ENCODE measurements at places on chromosomes 12 and 14. TPM values are rescaled to one million over a fixed set of nuclear protein-coding genes. Genes with fewer than 3 reads are reported as not detected.

GDF3 gene
- total RNA-seq: not detected

TOGARAM1 gene
- total RNA-seq: 9.5 TPM

PRB2 gene
- total RNA-seq: not detected

APOF gene
- total RNA-seq: not detected

HCAR1 gene
- 0.08 TPM for total RNA-seq

AACS gene
- 26.7 TPM for total RNA-seq

GRCh38 chr12:24127919-24128721, 178.7 kb upstream of the SOX5 start:
- no peak for DNase-seq

- no peak for DNase-seq
Observed at GRCh38 chr12:43112101-43112920, 439.7 kb downstream of the ADAMTS20 start.

DNA sequence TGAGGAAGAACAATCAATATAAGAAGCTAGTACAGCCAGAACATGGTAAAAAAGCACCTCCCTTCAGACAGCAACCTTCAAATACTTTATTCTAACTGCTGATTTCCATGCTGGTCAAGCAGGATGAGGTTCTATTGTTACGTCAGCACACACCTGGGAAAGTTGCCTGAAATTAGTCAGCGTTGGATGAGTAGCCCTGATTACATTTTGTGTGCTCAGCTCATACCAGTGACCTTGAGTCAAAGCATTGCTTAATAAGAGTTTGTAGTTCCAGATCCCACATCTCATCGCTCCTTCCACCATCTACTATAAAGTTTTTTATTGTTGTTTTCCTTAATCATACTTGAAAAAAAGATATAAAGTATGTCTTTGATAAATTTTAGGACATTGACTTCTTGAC, 361.5 kb downstream of the EGLN3 start:
- DNase-seq: no peak

DNA sequence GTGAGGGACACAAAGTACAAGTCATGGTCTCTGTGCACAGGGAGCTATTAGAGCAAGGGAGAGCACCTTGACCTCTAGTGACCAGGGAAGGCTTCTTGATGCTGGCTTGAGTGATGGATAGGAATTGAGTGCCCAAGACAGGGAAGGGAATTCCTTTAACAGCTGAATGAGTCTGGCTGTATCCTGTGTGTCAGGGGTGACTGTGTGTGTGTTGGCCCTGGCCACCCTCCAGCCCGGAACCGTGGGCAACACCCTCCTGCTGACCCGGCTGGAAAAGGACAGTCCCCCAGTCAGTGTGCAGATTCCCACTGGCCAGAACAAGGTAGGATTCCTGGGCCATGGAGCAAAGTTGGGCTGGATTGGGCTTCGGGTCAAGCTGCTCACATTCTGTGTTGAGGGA, 5.5 kb upstream of the PFDN5 start:
- no peak for DNase-seq

GRCh38 chr12:76049575-76050251, 18.1 kb upstream of the PHLDA1 start:
- DNase-seq: no peak

DNA sequence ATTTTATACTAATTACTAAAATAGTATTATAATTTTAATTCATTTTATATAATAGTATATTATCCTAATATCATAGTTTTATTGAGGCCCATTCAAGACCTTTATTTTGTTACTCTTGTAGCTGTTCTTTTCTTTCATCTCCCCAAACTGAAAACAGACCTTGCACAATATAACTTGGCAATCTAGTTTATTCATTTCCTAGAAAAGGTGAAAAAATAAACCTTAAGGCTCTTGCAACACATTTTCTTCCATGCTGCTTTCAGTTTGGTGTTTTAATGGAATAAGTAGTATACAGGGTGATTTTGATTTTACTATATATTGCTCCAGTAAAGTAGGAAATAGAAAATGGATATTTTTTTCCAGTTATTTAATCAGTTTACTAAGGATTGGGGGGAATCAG, 174.0 kb downstream of the SLC2A13 start:
- DNase-seq: no peak

DNA sequence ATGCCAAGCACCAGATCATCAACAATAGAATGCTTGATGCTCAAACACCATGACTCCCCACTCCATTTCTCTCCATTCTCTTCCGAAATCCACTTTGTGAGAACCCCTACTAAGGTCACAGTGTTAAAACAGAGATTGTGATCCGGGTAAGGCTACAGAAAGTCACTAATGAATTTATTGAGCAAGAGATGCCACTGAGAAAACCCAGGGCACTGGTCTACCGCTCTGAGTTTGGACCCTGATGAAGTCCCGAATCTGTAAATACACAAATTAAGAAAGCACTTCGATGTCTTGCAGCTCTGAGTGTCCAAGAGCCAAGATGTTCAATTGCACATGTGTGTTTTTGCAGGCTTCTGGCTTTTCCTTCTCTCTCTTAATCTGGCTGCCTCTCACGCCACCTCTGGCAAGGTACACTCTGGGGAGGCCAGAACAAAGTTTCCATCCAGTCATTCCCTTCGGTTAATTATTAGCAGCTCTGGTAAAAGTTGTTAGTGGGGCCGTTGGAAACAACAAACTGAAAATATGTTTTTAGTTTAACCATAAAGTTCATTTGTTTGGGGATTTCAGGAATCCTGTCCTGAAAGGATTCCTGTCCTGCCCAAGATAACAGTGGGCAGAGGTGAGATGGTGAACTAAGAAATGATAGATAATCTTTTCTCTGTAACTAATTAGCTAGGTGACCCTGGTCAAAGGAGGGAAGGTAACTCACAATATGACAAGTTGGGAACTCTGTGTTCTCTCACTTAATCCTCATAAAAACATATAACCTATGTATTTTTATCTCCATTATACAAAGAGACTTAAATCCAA, 75.4 kb downstream of the BTG1 start:
- no peak for DNase-seq

DNA sequence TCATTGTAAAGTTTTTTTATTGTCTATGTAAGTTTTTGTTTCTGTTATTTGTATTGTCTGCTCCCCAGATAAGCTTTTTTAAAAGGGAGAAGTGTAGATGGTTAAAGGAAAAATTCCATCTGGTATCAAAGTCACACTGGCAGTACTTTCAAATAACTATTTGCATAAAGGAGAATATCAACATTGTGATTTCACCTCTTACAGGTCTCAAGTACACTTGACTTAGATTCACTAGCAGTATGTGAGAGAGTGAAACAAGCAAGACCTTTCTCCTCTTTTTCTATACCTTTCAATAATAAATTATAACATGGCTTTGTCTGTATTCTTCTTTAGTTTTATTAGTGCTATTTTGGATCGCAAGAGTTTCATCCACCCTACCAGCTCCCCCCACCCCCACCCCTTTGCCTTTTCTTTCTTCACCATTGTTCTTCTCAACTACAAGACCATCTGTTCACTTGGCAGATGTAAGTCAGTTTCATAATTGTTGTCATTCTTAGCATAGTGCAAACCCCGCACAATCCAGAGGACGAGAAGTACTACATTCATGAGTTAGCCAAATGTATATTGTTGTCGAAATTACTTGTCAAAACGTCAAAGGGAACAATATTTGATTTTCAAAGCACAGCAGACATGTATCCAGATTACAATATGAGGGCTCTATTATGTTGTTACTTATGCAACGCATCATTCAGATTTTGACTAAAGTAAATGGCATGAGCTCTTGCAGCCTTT, 602.7 kb upstream of the FLRT2 start:
- no peak for DNase-seq

- DNase-seq: no peak
Observed at GRCh38 chr12:45669792-45670191, 59.7 kb upstream of the ARID2 start.

GRCh38 chr12:105281694-105282049, 45.7 kb upstream of the APPL2 start:
- DNase-seq: no peak

DNA sequence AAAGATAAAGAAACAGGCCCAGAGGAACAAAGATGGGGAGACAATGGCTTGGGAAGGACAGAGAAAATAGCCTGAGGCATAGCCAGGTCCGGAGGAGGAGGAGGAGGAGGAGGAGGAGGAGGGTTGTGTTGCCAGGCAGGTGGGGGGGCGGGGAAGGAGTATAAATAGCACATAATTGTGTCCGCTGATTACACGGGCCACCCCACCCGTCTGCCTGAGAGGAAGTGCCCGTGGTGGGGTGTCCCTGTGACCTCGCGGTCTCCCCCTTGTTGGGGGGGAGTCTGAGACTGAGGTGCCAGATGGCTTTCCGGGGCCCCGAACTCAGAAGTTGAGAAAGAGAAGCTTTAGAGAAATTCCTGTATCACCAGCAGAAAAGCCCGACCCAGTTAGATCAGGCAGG, 1.9 kb upstream of the SP7 start:
- no peak for DNase-seq

GRCh38 chr14:68306265-68306933, 486.5 kb downstream of the ZFP36L1 start:
- no peak for DNase-seq

DNA sequence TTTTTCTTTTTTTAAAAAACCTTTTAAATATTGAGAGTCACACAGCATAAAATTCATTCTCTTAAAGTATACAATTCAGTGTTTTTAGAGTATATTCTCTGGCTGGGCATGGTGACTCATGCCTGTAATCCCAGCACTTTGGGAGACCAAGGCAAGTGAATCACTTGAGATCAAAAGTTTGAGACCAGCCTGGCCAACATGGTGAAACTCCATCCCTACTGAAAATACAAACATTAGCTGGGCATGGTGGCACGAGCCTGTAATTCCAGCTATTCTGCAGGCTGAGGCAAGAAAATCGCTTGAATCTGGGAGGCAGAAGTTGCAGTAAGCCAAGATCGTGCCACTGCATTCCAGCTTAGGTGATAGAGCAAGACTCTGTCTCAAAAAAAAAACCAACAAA, 68.4 kb upstream of the BCAT1 start:
- DNase-seq: no peak

GRCh38 chr12:70721656-70722357, 84.6 kb upstream of the PTPRB start:
- no peak for DNase-seq
